IPS DF 6.9 (cell line): ENCODE measurements at places on chromosomes 5 and 9.
A peak's percentile ranks its signal among the peaks of the same experiment; 100 is the strongest.

GRCh38 chr5:149583394-149583793 lies 2.1 kb downstream of the ARHGEF37 start:
- no peak for DNase-seq

GRCh38 chr5:169974121-169974770 lies 6.0 kb downstream of the INSYN2B start:
- DNase-seq: no peak

DNA sequence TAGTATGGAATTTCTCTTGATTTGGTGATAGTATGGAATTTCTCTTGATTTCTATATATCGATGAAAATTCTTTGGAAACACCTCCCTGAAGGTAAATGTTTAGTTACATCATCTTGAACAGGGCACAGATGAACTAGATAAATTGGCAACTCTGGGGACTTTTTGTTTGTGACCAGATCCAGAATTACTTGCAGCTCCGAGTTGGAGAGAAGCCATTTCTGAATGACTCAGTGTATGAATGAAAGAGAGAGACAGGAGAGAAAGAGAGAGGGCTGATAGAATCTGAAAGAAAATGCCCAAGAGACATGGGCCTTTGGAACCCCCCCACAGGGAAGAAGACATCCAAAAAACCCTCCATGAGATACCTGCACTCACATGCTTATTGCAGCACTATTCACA lies 14.1 kb downstream of the TNFSF15 start:
- DNase-seq: no peak

DNA sequence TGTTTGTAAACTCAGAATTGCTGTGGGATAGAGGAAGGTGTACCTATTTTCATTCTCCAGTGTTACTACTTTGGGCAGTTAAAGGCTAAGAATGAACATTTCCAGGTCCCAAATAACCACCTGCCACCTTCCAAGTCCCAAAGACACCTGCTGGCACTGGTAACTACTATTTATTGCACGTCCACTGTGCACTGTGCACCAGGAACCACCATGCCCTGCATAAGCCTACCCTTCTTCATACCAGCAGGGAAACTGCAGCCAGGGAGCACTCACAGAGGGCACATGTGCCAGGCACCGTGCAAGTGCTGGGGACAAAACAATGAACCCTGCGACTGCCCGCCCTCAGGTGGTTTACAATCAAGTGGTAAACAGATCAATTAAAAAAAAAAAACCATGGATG lies 34.9 kb downstream of the RAPGEF1 start:
- DNase-seq: no peak

DNA sequence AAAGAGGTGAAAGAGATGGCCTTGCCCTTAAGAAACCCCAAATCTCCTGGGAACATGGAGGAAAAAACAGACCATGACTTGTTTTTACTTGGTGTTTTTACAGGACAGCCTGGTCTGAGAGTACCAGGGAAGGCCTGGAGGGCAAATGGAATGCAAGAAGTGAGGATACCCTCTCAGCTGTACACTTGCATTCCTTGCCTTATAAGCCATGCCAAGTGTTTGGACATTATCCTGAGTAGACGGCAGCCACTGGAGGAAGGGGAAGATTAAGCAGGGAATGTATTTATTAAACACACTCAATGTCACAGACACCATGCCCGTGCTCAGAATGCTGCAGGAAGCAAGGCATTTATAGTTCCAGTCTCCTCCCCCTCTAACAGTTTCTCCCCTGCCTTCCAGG lies 581.4 kb downstream of the CDK5RAP2 start:
- DNase-seq: no peak

GRCh38 chr9:89036891-89037290 lies 45.6 kb downstream of the S1PR3 start:
- DNase-seq: no peak

- no peak for DNase-seq
Measured at GRCh38 chr9:96423322-96423984, 5.3 kb upstream of the ZNF367 start.

DNA sequence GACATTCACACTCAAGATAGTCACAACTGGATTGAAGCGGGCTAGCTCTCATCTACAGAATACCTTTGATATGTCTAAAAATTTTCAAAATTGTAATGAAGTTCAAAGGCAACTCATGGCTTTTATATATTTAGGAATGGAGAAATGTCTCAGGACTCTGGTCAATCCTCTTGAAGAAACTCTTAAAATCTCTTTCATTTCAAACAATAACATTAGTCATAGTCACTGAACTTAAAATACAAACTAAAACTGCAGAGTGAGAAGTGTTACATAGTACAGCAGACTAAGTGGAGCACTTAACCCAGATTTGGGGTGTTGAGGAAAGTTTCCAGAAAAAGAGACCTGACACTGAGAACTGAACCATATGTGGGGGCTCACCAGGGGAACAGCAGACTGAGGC lies 20.7 kb downstream of the FANCC start:
- no peak for DNase-seq

DNA sequence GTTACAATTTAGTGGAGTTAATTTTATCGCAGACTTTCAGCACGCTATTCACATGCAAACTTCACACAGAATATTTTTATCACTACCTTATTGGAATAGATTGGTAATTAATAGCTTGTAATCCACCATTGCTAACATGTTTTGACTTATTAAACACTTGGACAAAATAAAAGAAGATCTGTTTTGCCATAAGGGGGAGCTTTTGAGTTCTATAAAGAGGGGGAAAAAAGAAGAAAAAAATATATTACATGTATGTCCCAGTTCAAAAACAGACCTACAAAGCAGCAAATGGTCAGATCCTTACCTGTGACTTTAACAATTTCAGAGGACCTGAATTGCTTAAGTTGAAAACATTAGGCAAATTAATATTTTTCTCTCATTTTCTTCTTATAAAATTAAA lies 1.2 kb upstream of the PAPPA start:
- no peak for DNase-seq

- DNase-seq: no peak
Measured at GRCh38 chr9:100013573-100013972, 85.2 kb downstream of the ERP44 start.

- no peak for DNase-seq
Measured at GRCh38 chr9:12224449-12224848, 468.7 kb upstream of the TYRP1 start.

- no peak for DNase-seq
Measured at GRCh38 chr5:149297340-149298025, 25.8 kb downstream of the AFAP1L1 start.

- no peak for DNase-seq
Measured at GRCh38 chr9:137657606-137658005, 38.8 kb downstream of the EHMT1 start.

- DNase-seq: no peak
Measured at GRCh38 chr9:70475211-70475610, 60.8 kb upstream of the KLF9 start.

- no peak for DNase-seq
Measured at GRCh38 chr9:123820139-123820538, 109.8 kb downstream of the DENND1A start.

GRCh38 chr5:127804886-127805426 lies 101.8 kb downstream of the CCDC192 start:
- DNase-seq: no peak

DNA sequence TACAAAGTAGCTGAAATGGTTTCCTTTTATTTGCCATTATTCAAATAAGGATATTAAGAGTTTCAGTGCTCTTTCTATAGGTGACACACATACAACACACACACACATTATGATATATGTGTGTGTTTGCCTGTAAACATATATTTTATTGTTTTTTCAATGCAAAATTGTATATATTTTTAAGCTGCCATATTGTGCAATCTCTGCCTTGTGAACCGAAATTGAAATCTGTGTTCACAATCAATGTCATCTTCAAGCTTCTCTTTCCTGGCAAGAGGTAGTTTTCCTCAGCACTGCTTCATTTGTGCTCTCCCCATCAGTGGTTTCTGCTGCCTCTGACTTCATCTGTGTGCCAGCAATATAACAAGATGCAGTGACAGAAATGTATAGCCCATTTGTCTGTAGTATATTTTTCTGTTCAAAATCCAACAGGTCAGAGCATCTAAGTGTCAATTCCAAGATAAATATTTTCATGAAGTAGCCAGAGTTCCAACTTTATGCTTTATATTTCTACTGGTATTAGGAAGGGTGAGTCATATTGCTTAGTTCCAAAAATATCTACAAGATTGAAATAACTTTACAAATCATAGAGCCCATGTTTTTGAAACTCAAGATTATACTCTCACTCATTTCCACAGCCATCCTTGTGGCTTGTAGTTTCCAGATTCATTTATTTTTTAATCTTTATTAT lies 1704.8 kb upstream of the CDH9 start:
- DNase-seq: no peak

GRCh38 chr9:110410961-110411360 lies 73.3 kb upstream of the TXNDC8 start:
- no peak for DNase-seq

DNA sequence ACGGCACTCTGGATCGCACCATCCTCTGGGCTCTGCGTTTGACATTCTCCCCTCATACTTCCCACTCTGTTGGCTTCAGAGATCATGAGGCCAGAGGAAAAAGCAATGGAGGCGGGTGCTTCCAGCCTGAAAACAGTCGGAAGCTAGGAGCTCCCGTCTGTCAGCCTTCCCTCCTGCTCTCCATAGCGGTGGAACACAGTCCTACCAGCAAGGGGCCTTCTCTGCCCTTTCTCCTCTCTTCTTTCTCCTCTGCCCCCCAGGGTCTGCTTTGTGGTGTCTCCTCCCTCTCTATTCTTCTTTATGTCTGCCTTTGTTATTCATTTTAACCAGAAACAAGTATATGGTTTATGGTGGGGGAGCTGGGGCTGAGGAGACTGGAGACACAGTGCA lies 152.5 kb upstream of the NFIB start:
- no peak for DNase-seq

DNA sequence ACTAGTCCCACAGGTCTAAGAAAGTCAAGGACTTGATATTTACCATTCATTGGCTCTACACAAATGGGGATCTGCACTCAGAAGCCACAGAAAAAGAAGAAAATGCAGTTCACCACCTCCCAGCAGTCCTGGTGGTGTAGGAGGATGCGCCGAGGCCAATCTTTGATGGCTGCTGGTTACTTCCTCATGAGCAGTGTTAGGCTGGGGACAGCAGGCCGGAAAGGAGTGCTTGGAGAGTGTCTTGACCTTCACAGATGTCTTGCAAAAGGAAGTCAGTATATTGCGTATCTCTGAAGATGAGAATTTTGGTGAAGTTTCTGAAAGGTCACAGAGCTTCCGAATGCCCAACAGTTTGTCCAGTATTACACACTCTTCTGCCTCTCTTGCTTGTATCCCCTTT lies 597.0 kb downstream of the EBF1 start:
- no peak for DNase-seq

GRCh38 chr5:120926471-120926870 lies 462.4 kb downstream of the PRR16 start:
- DNase-seq: no peak

DNA sequence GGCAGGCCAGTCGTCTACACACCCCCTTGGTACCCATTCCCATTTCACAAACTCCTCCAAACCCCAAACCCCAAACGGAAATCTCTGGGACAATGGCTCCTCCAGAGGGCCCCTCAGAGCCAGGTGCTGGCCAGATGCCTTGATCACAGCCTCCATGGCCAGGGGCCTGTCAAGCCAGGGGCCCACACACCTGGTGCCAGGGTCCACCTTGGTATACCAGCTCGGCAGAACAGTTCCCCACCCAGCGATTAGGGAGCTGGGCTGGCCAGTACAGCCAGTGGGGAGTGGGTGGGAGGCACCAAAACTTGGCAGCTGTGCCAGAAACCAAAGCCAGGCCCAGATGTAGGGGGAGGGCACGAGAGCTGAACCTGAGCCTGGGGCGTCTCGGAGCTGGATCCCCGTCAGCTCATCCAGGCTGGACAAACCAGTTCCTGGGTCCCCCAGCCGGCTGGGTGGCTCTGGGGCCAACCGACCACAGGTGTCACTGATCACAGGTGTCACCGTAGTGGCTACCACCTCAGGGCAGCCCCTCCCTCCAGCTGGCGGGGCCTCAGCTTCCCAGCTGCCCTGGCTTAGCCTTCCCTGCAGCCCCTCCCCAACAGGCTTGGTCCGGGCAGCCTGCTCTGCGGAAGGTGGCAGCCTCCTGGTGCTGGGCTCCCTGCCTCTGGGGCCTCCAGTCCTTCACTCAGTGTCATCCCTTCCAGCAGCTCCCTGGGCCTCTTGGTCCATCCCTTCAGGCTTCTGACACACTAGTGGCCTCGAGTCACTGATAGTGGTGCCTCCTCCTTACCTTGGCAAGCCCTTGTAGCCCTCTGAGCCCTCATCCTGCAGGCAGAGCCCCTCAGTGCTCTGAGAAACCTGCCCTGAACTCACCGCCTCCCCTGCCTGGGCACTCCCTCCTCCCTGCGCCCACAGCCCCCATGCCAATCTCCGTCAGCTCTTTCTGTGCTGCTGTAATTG lies 6.6 kb upstream of the RMND5B start:
- no peak for DNase-seq

DNA sequence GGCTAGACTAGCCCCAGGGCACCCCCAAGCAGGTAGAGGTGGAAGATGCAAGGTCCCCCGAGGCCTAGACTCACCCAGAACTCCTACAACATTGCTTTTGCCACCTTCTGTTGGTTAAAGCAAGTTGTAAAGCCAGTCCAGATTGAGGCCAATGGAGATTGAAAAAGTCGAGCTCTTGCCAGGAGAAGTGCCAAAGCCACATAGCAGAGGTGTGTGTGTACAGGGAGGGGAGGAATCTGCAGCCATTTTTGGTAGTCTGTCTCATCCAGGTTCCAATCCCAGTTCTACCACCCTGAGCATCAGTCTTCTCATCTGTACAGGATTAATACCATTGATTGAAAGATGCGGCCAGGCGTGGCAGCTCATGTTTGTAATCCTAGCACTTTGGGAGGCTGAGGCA lies 12.3 kb upstream of the URM1 start:
- no peak for DNase-seq

DNA sequence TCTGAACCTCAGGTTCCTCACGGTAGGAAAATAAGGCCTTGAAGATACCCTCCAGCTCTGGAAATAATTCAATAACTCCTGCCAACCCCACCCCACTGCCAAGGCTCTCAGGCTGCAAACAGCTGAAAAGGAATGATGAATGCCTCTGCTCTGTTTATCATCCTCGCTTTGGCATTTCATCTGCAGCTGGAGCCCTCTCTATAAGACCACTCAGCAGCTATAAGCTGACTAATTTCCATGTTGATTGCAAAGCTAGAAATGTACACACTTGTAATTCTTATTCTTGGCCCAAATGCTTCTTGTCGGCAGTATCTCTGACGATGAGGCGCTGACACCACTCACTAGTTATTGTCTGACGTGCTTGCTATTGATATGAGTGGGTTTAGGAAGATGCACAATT lies 408.4 kb upstream of the NMUR2 start:
- no peak for DNase-seq

GRCh38 chr5:84985148-84985547 lies 600.5 kb upstream of the EDIL3 start:
- DNase-seq: no peak

GRCh38 chr9:136750526-136750925 lies 2.2 kb upstream of the LCN6 start:
- no peak for DNase-seq

GRCh38 chr9:75358846-75359245 lies 270.5 kb downstream of the OSTF1 start:
- peak; percentile 37 for DNase-seq

- no peak for DNase-seq
Measured at GRCh38 chr9:93237540-93237939, 53.6 kb downstream of the WNK2 start.

- no peak for DNase-seq
Measured at GRCh38 chr5:88724201-88724600, 158.8 kb downstream of the MEF2C start.
